ENCODE measurements at places on chromosomes 12 and 14.
A peak's percentile ranks its signal among the peaks of the same experiment; 100 is the strongest.

DNA sequence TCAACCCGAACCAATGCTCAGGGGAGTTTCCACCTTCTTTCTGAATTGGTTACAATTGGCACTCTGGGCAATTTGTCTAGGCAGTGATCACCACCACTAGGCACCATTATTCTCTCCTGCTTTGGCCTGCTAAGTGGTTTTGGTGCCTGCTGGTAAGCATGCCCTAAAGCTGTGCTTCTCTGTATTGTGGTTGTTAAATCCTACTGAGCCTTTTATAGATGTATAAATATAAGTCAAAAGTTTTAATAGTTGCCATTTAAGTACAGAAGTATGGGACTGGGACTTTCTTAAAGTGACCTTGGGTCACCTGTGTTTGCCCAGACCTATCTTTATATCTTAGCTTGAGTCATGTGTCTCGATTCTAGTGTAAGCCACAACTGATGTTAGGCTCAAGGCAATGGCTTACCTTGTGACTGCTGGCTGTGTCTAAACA is 475.9 kb downstream of the SLC16A7 start:
- no peaks in the 10 kb centered on the region for H3K36me3 ChIP-seq
- DNase-seq: no peak
- H3K27me3 ChIP-seq: no peaks in the 10 kb centered on the region
- no peak overlapping the region for H3K4me3 ChIP-seq
- no peaks in the 10 kb centered on the region for H3K4me1 ChIP-seq
- H3K27ac ChIP-seq: no peak overlapping the region

DNA sequence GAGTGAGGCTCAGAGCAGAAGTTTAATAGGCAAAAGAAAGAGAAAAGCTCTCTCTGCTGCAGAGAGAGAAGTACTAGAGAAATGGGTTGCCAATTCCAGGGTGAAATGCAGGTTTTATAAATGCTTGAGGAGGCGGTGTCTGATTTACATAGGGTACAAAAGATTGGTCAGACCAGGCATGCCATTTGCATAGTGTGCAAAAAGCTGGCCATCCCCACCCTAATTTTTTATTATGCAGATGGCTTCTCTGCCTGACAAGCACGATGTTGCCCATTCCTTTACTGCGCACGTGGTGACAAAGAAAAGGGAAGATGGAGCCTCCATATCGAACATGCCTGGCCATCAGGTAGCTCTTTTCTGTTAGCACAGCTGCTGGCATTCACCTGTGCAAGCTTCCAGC is 209.3 kb upstream of the PPFIA2 start:
- H3K36me3 ChIP-seq: peaks cover 5% of the 10 kb centered on the region
- no peak for DNase-seq
- H3K4me1 ChIP-seq: no peaks in the 10 kb centered on the region
- H3K27ac ChIP-seq: no peak overlapping the region

DNA sequence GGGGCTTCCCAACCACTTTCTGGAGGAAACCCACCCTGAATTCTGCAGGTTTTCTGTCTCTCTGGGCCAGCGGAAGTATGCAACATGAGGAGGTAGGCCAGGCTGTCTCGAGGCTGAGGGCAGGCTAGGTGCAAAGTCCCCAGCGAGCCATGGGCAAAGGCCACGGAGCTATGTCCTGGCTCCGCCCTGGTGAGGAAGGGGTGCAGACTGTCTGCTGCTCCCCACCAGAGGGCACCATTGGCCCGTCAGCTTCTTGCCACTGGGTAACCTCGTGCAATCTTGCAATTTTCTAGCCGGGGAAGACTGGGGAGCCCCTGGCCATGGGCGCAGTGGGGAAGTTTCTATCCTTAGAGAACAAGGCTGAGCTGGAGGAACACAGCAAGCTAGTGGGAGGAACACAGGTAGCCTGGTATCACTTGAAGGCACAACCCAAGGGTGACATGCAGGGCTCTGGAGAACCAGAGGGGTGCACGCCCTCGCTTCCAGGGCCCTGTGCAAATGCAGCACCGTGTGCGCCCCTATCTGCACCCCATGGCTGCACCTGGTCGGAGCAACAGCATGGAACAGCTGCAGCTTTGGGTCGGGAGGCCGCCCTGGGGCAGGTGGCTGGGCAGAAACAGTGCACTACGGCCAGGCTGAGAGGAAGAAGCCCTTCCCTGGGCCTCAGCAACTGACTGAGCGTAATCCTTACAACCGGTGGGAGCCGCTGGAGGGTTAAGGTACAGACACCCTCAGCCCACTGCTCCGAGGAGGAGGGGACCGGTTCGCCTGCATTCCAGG is 27.6 kb upstream of the RPLP0 start:
- DNase-seq: peak; percentile 86
- no peaks in the 10 kb centered on the region for H3K27me3 ChIP-seq
- peaks cover 90% of the 10 kb centered on the region for H3K4me1 ChIP-seq
- H3K36me3 ChIP-seq: no peaks in the 10 kb centered on the region

DNA sequence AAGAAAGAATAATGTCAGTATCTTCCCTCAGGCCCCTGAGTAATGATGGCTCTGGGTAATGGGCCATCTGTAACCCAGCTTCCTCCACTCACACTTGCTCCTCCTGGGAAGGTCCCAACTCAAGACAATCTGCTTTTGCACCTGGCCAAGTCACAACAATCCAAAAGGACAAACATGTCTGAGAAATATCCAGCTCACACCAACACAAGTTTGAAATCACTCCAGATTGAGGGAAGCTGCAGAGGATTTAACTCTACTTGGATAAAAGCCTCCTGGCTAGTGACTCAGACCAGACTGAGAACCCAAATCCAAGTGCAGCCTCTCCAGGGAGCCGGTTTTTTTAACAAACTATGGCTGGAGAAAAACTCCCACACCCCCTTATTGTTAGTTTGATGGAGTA is 34.2 kb downstream of the RTRAF start:
- peaks cover 2% of the 10 kb centered on the region for H3K27me3 ChIP-seq
- H3K4me1 ChIP-seq: peaks cover 26% of the 10 kb centered on the region
- no peak overlapping the region for H3K27ac ChIP-seq
- DNase-seq: no peak
- H3K36me3 ChIP-seq: no peaks in the 10 kb centered on the region

- H3K4me3 ChIP-seq: no peak overlapping the region
- no peaks in the 10 kb centered on the region for H3K36me3 ChIP-seq
- no peak for DNase-seq
- no peaks in the 10 kb centered on the region for H3K27me3 ChIP-seq
- peak overlapping the region; percentile 44 for H3K27ac ChIP-seq
These were observed 235.2 kb upstream of the CRY1 start for GRCh38 chr12:107328442-107329133.

DNA sequence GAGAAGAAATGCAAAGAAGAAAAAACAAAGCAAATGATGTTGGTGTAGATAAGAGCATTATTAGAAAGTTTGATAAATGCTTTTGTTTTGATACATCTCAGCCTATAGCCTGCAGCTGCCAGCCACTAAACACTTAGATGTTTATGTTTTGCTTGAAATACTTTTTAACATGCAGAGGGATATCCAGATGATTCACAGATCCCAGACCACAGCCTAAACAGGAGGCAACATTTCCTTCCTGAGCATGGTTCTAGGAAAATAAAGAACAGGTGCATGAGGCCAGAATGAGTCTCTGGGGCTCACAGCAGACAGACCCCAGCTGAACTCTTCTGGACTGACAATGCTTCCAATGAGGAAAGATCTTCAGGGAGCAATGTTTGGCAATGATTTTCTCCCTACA is 103.7 kb upstream of the EEA1 start:
- peaks cover 15% of the 10 kb centered on the region for H3K27me3 ChIP-seq
- no peaks in the 10 kb centered on the region for H3K36me3 ChIP-seq
- H3K4me3 ChIP-seq: no peak overlapping the region
- H3K27ac ChIP-seq: no peak overlapping the region
- DNase-seq: no peak

- no peaks in the 10 kb centered on the region for H3K4me1 ChIP-seq
- DNase-seq: no peak
- H3K27ac ChIP-seq: no peak overlapping the region
These were observed 43.0 kb downstream of the PPM1H start for GRCh38 chr12:62891805-62892549.

DNA sequence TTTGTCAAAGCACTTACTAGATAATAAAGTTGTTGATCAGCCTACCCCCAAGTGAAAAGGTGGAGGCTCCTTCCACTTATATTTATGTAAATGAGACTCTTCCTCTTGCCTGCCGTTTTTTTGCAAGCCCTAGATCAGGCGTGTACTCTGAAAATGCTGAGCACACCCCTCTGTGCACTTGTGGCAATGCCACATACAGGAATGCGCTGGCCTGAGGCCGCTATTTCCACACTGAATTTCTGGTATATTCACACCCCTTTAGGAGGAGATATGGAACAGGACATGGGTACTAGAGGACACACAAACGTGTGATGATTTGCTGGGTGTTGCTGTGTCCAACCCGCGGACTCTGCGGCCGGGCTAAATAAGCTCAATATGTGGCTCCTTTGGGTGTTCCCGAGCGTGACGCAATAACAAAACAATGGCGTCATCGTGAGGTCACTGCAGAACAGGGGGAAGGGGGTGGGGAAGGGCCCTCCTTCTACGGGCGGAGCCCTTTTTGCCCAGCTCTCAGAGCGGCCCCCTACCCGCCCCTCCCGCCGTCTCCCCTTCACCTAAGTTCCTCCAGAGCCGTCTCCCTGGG is 554 bp upstream of the TSPAN31 start:
- peak overlapping the region; percentile 88 for H3K4me3 ChIP-seq
- peaks cover 55% of the 10 kb centered on the region for H3K4me1 ChIP-seq
- DNase-seq: peak; percentile 54
- peak overlapping the region; percentile 98 for H3K27ac ChIP-seq
- H3K27me3 ChIP-seq: no peaks in the 10 kb centered on the region
- no peaks in the 10 kb centered on the region for H3K36me3 ChIP-seq

GRCh38 chr12:106780010-106780631 is 5.6 kb downstream of the RIC8B start:
- peaks cover 3% of the 10 kb centered on the region for H3K36me3 ChIP-seq
- no peak overlapping the region for H3K27ac ChIP-seq
- peaks cover 65% of the 10 kb centered on the region for H3K4me1 ChIP-seq
- H3K27me3 ChIP-seq: no peaks in the 10 kb centered on the region
- DNase-seq: no peak
- H3K4me3 ChIP-seq: no peak overlapping the region

- H3K4me3 ChIP-seq: no peak overlapping the region
- no peak overlapping the region for H3K27ac ChIP-seq
- no peaks in the 10 kb centered on the region for H3K27me3 ChIP-seq
- H3K4me1 ChIP-seq: no peaks in the 10 kb centered on the region
These were observed 457.0 kb downstream of the ADAMTS20 start for GRCh38 chr12:43094886-43095575.

DNA sequence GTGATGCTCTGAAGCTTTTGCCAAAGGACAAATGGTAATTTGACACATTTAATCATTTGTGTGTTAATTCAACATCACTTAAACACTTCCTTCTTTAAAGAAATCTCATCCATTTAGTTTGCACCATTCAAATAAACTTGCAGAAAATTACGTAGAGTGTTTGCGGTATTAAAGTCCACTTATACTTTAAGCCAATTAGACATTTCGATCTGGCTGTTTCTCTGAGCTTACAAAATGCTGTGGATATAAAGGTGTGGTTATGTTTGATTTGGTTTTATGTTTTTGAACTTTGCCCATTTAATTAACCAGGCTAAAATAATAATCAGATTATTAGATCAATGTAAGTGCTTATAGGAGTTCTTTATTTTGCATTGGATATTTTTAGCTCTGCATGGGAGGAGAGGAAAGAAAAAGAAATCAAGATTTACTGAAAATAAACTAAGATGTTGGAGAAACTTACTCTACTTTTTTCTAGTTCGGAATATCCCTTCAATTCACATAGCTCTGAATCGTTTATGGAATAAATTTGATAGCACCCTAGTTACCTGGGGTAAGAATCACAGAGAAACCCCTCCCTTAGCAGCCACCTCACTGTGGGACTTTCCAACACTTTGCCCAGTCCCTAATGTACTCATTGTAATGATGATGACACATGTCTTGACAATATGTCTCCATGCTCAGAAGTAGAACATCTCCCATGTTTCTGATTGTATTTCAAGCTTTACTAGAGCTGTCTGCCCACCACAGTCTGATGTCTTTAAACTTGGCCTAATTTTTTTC is 268.0 kb downstream of the BTG1 start:
- H3K4me3 ChIP-seq: peak overlapping the region; percentile 78
- H3K27me3 ChIP-seq: no peaks in the 10 kb centered on the region
- peak; percentile 49 for DNase-seq
- peak overlapping the region; percentile 98 for H3K27ac ChIP-seq
- peaks cover 14% of the 10 kb centered on the region for H3K36me3 ChIP-seq

- no peaks in the 10 kb centered on the region for H3K36me3 ChIP-seq
- peak overlapping the region; percentile 60 for H3K4me3 ChIP-seq
- DNase-seq: peak; percentile 19
These were observed 8.1 kb upstream of the RIC8B start for GRCh38 chr12:106766393-106766826.

DNA sequence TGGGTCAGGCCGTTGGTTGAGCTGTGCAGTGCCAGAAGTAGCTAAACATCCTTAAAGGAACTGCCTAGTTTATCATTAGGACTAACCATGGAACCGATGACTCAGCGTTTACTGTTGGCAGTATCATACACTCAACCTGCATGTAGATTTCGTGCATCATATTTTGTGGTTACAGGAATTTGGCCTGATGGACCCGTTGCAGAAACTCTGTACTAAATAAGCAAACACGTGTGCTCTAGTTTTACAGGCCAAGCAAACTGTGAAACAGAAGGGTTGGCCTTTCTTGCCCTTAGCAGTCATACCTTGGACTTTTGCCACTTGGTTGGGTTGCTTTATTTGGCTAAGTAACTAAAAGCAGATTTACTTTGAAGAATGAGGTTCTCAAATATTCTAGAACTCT is 35.6 kb downstream of the DGLUCY start:
- H3K27me3 ChIP-seq: no peaks in the 10 kb centered on the region
- DNase-seq: no peak
- H3K4me1 ChIP-seq: peaks cover 22% of the 10 kb centered on the region

- no peak overlapping the region for H3K4me3 ChIP-seq
- no peak for DNase-seq
- H3K27me3 ChIP-seq: no peaks in the 10 kb centered on the region
- H3K27ac ChIP-seq: no peak overlapping the region
- peaks cover 40% of the 10 kb centered on the region for H3K36me3 ChIP-seq
- H3K4me1 ChIP-seq: peaks cover 9% of the 10 kb centered on the region
These were observed 39.1 kb downstream of the RNFT2 start for GRCh38 chr12:116777245-116777644.

- H3K27ac ChIP-seq: no peak overlapping the region
- H3K4me3 ChIP-seq: no peak overlapping the region
- H3K36me3 ChIP-seq: no peaks in the 10 kb centered on the region
These were observed 395.7 kb upstream of the PDE3A start for GRCh38 chr12:19972325-19973288.

Measured in naive thymus-derived CD8-positive, alpha-beta T cell (primary cell).